ENCODE measurements at places on chromosomes 11 and 22. TPM values are rescaled to one million over a fixed set of nuclear protein-coding genes. Genes with fewer than 3 reads are reported as not detected.
A peak's percentile ranks its signal among the peaks of the same experiment; 100 is the strongest.

OR2D2 gene
- total RNA-seq, result not detected

NPAS4 gene
- not detected for total RNA-seq

ROBO4 gene
- 13.2 TPM for total RNA-seq

MEI1 gene
- not detected for total RNA-seq

TEX54 gene
- total RNA-seq, result not detected

FGF19 gene
- total RNA-seq, result not detected

BTBD18 gene
- total RNA-seq, result not detected

DNA sequence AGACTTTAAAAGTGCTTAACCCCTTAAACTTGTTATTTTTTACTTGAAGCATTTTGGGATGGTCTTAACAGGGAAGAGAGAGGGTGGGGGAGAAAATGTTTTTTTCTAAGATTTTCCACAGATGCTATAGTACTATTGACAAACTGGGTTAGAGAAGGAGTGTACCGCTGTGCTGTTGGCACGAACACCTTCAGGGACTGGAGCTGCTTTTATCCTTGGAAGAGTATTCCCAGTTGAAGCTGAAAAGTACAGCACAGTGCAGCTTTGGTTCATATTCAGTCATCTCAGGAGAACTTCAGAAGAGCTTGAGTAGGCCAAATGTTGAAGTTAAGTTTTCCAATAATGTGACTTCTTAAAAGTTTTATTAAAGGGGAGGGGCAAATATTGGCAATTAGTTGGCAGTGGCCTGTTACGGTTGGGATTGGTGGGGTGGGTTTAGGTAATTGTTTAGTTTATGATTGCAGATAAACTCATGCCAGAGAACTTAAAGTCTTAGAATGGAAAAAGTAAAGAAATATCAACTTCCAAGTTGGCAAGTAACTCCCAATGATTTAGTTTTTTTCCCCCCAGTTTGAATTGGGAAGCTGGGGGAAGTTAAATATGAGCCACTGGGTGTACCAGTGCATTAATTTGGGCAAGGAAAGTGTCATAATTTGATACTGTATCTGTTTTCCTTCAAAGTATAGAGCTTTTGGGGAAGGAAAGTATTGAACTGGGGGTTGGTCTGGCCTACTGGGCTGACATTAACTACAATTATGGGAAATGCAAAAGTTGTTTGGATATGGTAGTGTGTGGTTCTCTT, 2.8 kb downstream of the MALAT1 start:
- H3K4me3 ChIP-seq, result peak overlapping the region; percentile 68
- DNase-seq, result no peak
- H3K27ac ChIP-seq, result peak overlapping the region; percentile 98
- H3K4me1 ChIP-seq, result peaks cover 28% of the 10 kb centered on the region

DNA sequence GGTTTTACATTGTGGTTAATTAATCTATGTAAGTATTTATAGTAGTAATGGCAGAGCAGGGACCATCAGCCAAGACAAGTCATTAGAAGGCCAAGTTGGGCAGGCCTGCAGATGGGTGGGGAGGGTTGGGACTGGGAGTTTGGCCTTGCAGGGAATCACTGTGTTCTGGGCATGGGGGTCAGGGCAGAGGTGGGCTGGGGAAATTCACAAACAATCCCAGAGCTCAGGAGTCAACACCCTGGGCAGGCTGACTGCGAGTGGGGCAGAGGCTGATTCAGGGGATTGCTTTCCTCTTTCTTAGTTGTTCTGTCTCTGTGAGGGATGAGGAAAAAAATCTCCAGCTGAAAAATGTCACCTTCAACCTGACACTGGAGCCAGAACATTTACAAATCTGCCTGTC, 322.5 kb downstream of the NTM start:
- H3K27ac ChIP-seq, result no peak overlapping the region
- no peak for DNase-seq
- H3K4me1 ChIP-seq, result peaks cover 5% of the 10 kb centered on the region

- H3K4me3 ChIP-seq, result no peak overlapping the region
- peak; percentile 36 for DNase-seq
- H3K4me1 ChIP-seq, result peaks cover 10% of the 10 kb centered on the region
These were observed 136.3 kb downstream of the PKNOX2 start for GRCh38 chr11:125300791-125301218.

GRCh38 chr11:113274713-113275582, 39.4 kb upstream of the TTC12 start:
- no peak overlapping the region for H3K4me3 ChIP-seq
- no peak overlapping the region for H3K27ac ChIP-seq
- H3K27me3 ChIP-seq, result no peaks in the 10 kb centered on the region
- no peaks in the 10 kb centered on the region for H3K36me3 ChIP-seq
- no peaks in the 10 kb centered on the region for H3K4me1 ChIP-seq
- no peak for DNase-seq

- peaks cover 22% of the 10 kb centered on the region for H3K4me1 ChIP-seq
- H3K36me3 ChIP-seq, result no peaks in the 10 kb centered on the region
- no peaks in the 10 kb centered on the region for H3K27me3 ChIP-seq
- H3K4me3 ChIP-seq, result no peak overlapping the region
- no peak overlapping the region for H3K27ac ChIP-seq
- DNase-seq, result peak; percentile 43
These were observed 13.0 kb upstream of the VPS37C start for GRCh38 chr11:61174273-61174672.

- H3K27ac ChIP-seq, result no peak overlapping the region
- H3K36me3 ChIP-seq, result peaks cover 27% of the 10 kb centered on the region
- no peak overlapping the region for H3K4me3 ChIP-seq
These were observed 5.7 kb downstream of the CTSD start for GRCh38 chr11:1757861-1758610.

- DNase-seq, result no peak
- H3K4me1 ChIP-seq, result peaks cover 6% of the 10 kb centered on the region
- no peak overlapping the region for H3K27ac ChIP-seq
- H3K36me3 ChIP-seq, result no peaks in the 10 kb centered on the region
These were observed 17.6 kb upstream of the LMO1 start for GRCh38 chr11:8281266-8281665.

DNA sequence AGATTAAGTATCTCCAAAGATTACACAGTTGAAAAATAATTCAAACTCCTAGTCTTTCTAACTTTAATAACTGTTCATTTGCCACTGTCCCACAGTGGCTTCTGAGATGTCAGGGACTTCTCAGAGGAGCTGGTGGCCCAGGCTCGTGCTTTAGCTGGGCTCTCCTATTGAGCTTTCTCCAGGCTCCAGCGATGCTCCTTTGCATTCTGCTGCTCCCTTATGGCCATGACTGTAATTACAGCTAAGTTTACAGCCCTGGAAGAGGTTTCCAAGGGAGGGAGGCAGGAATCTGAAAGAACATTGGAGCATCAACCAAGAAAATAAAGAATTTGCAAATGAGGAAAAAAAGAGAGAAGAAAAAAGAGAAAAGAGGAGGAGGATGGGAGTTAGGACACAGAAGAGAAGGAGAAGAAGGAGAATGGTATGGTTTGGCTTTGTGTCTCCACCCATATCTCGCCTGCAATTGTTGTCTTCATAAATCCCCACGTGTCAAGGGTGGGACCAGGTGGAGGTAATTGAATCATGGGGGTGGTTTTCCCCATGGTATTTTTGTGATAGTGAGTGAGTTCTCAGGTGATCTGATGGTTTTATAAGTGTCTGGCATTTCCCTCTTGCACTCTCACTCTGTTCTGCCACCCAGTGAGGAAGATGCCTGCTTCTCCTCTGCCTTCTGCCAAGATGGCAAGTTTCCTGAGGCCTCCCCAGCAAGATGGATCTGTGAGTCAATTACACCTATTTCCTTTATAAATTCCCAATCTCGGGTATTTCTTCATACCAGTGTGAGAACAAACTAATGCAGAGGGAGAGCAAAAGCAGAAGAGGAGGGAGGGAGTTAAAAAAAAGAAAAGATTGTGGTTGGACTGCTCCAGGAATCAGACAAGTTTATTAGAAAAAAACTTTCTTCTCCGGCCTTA, 857.0 kb downstream of the KCNA4 start:
- no peak overlapping the region for H3K27ac ChIP-seq
- H3K27me3 ChIP-seq, result no peaks in the 10 kb centered on the region
- H3K36me3 ChIP-seq, result no peaks in the 10 kb centered on the region
- no peak overlapping the region for H3K4me3 ChIP-seq
- peak; percentile 39 for DNase-seq
- H3K4me1 ChIP-seq, result no peaks in the 10 kb centered on the region

DNA sequence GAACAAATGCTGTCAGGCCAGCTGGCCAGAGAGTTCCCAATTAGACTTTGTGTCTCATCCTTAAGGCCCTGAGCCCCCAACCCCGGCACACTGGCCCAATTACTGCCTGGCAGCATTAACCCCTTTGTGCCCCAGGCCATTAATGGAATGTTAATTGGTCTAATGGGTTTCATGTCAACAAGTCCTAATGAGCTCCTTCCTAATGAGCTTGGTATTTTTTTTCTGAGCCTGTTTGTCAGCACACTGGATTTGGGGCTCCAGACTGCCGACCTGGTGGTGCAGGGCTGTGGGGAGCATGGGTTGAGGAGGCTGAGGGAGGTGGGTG, 148.8 kb downstream of the FEZ1 start:
- no peaks in the 10 kb centered on the region for H3K27me3 ChIP-seq
- H3K4me3 ChIP-seq, result no peak overlapping the region
- no peak overlapping the region for H3K27ac ChIP-seq
- DNase-seq, result no peak
- peaks cover 10% of the 10 kb centered on the region for H3K4me1 ChIP-seq
- no peaks in the 10 kb centered on the region for H3K36me3 ChIP-seq

- H3K27me3 ChIP-seq, result no peaks in the 10 kb centered on the region
- H3K36me3 ChIP-seq, result no peaks in the 10 kb centered on the region
- H3K27ac ChIP-seq, result no peak overlapping the region
- peaks cover 39% of the 10 kb centered on the region for H3K4me1 ChIP-seq
- H3K4me3 ChIP-seq, result no peak overlapping the region
These were observed 3.0 kb downstream of the CXCR5 start for GRCh38 chr11:118886681-118887111.

DNA sequence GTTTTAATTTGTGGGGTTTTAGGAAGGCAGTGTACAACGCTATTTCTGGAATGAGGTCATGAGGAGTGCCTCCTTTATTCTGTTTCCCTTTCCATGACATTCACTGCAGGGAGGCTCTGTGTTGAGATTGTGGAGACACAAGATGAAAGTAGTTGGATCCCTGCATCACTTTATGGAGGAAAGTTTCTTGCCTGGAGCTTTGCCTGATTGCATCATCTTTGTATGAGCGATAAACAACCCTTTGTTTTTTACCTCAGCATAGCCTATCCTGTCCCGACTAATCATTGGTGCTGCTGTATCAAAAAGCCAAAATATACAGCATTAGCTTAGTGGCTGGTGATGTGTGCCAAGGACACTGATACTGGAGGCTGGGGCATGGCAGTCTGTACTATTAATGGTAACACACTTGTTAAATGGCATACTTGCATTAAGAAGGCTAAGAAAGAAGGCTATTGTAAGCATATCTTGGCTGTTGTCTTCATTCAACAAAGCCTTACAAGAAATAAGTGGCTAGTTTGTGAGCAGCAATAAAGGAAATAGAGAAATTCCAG, 31.2 kb upstream of the SLC5A4 start:
- no peak for DNase-seq
- no peaks in the 10 kb centered on the region for H3K4me1 ChIP-seq
- no peak overlapping the region for H3K27ac ChIP-seq
- no peak overlapping the region for H3K4me3 ChIP-seq
- H3K36me3 ChIP-seq, result no peaks in the 10 kb centered on the region

GRCh38 chr11:6943131-6943530, 16.9 kb downstream of the ZNF215 start:
- no peak for DNase-seq
- no peak overlapping the region for H3K4me3 ChIP-seq
- H3K4me1 ChIP-seq, result no peaks in the 10 kb centered on the region
- H3K27me3 ChIP-seq, result no peaks in the 10 kb centered on the region

DNA sequence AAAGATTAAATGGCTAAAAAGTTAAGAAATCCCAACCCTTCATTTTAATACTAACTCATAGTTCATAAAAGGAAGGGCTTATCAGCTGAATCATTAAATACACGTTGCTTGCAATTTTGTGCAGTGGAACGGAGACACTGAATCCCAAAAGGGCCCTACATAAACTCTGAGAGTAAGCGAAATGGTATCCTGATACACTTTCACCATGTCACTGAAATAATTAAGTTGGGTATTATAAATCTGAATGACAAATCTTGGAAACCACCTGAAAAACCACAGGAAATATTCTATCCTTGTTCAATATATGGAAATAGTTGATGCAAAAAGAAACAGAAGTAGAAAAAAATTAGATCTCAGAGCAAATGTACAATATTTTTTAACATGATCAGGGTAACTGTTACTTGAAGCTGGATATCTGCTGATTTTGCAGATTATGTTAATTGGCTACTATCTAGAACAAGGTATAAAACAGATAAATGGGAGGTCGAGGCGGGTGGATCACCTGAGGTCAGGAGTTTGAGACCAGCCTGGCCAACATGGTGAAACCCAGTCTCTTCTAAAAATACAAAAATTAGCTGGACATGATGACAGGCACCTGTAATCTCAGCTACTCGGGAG, 55.1 kb downstream of the MAML2 start:
- DNase-seq, result no peak
- H3K4me1 ChIP-seq, result no peaks in the 10 kb centered on the region
- no peaks in the 10 kb centered on the region for H3K27me3 ChIP-seq
- H3K36me3 ChIP-seq, result no peaks in the 10 kb centered on the region

DNA sequence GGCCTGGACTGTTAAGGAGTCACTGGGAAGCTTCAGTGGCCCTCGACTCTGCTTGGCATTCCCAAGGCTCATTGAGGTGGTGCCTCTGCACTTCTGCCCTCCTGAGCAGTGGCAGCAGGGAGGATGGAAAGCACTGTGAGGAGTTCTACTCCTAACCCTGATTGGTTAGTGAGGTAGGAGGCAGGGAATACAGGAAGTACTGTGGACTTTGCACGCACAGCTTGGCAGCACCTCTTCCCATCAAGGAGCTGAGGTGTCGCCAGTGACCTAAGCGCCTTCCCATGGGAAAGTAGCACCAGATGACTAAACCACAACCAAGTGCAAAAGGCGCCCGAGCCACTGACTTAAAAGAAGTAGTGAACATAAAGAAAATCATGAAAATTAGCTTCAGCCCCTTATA, 152.5 kb upstream of the CADM1 start:
- no peak overlapping the region for H3K27ac ChIP-seq
- DNase-seq, result no peak
- peaks cover 13% of the 10 kb centered on the region for H3K4me1 ChIP-seq
- no peaks in the 10 kb centered on the region for H3K27me3 ChIP-seq
- no peaks in the 10 kb centered on the region for H3K36me3 ChIP-seq
- H3K4me3 ChIP-seq, result no peak overlapping the region

DNA sequence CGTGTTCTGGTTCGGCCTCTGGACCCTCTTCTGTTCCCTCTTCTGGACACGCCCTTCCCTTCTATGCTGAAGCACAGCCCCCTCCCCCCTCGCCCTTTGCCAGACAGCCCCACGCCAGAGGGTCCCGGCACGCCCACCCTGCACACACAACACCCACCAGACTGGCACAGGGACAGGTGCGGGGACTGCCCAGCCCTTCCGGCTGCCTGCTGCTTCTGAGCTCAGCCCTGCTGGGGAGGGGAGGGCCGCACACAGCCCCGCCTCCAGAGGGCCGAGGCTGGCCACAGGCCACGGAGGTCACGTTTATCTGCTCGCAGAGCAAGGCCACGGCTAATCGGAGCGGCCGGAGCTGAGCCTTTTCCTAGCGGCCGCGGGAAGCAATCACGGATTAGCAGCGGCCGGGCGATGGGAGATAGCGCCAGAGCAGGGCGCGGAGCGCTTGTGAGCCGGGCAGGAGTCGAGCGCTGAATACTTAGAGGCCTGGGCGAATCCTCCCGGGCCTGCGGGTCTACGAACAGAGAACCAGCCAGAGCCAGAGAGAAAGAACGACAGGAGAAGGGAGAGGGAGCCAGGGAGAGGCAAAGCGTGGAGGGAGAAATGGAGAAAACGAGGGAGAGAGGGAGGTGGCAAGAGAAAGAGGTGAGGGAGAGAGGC, 21.5 kb downstream of the OTUB1 start:
- no peaks in the 10 kb centered on the region for H3K27me3 ChIP-seq
- H3K36me3 ChIP-seq, result no peaks in the 10 kb centered on the region
- H3K4me1 ChIP-seq, result peaks cover 50% of the 10 kb centered on the region

GRCh38 chr11:33172996-33173395, 11.7 kb upstream of the CSTF3 start:
- no peaks in the 10 kb centered on the region for H3K4me1 ChIP-seq
- no peaks in the 10 kb centered on the region for H3K36me3 ChIP-seq
- no peak overlapping the region for H3K27ac ChIP-seq
- H3K27me3 ChIP-seq, result no peaks in the 10 kb centered on the region
